ENCODE measurements at places on chromosomes 12 and 14.

- DNase-seq = no peak
These were observed 305.3 kb upstream of the OR4E1 start for GRCh38 chr14:21978999-21979314.

DNA sequence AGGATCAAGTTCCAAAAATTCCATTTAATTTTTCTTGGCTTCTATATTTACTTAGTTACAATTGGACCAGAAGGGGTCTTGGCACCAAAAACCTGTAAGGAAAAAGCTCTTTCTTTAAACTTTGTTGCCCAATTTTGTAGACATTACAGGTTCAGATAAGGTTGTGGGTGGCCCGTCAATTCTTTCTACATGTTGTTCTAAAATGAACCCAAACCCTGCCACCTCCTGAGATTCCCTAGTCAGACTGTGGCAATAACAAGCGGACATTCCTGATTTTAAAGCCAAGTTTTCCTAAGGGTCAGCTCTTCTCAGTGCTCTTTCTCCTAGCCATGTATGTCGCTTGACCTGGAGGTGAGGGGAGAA is 45.0 kb upstream of the GSG1 start:
- DNase-seq = no peak

GRCh38 chr12:79000501-79000900 is 135.9 kb downstream of the SYT1 start:
- DNase-seq = peak; percentile 12

- no peak for DNase-seq
These were observed 4.5 kb downstream of the ANKRD9 start for GRCh38 chr14:102505000-102505619.

GRCh38 chr12:14264778-14265177 is 100.7 kb upstream of the ATF7IP start:
- no peak for DNase-seq

DNA sequence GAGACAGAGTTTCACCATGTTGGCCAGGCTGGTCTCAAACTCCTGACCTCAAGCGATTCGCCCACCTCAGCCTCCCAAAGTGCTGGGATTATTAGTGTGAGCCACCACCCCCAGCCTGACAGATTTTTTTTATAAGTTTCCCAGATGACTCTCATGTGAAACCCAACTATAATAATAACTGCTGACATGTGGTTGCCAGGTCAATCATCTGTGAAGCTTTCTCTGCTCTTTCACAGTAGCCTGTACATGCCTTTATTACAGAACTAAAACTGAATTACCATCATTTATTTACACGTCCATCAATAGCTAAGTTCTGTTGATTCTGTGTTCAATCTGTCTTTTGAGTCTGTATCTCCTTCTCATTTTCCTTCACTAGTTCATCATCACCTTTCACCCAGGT is 218.5 kb downstream of the RPS29 start:
- DNase-seq = no peak

DNA sequence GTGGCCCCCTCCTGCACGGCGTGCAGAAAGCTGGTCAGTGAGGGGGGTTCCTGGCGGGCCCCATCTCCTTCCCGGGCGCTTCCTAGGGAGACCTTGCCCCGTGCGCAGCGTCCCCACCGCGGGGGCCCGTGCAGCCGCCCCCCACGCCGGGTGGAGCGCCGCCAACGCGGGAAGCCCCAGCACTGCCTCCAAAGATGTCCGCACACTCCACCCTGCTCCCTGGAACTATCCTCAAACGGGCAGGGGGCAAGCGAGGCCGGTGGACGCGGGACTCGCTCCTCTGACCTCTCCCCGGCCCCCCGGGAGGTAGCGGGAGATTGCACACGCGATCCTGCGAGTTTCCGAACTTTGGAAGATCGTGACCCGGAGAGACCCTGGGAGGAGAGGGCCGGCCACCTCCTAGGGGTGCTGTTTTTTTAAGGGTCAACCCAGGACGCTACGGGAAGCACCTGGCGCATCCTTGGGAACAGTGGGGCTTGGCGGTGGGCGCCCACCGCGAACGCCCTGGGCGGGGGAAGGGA is 1.5 kb upstream of the FZD10 start:
- no peak for DNase-seq

GRCh38 chr14:23414906-23415820 is 7.1 kb upstream of the MYH6 start:
- DNase-seq = no peak

DNA sequence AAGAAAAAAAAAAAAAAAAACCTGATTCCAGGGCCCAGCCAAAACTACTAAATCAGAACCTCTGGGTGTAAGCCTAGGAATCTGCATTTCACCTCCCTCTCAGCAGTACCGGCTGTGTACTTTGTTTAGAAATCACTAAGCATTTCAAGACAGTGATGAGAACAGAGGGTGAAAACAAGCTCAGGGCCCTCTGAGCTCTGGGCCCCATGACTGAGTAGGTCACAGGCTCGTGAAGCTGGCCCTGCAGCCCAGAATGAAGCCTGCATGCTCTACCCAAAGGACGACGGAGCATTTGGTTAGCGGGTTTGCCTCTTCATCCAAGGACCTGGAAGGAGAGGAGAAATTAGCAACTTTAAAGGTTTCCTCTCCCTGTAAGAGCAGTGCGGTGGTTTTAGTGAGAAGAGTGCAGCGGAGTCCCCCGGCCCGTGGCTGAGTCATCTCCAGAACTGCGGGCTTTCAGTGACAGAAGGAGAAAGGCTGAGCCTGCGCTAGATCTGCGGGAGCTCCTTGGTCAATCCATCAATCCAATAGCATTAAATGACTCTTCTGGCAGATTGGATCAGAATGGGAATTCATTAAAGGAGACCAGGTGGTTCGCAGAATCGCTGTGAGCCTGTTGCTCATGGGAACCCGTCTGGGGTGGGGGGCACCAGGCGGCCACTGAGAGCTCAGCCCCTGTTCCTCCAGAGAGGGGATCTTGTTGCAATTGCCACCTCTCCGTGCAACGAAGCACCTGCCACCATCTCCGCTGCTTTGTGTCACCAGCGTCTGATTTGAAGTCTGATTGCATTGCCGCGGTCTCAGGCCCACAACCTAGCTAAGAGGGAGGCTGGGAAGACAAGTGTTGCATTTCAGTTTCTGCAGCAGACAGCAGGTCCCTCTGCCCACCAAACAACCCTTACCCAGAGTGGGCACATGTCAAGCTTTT is 7.3 kb downstream of the IL31 start:
- DNase-seq = no peak

DNA sequence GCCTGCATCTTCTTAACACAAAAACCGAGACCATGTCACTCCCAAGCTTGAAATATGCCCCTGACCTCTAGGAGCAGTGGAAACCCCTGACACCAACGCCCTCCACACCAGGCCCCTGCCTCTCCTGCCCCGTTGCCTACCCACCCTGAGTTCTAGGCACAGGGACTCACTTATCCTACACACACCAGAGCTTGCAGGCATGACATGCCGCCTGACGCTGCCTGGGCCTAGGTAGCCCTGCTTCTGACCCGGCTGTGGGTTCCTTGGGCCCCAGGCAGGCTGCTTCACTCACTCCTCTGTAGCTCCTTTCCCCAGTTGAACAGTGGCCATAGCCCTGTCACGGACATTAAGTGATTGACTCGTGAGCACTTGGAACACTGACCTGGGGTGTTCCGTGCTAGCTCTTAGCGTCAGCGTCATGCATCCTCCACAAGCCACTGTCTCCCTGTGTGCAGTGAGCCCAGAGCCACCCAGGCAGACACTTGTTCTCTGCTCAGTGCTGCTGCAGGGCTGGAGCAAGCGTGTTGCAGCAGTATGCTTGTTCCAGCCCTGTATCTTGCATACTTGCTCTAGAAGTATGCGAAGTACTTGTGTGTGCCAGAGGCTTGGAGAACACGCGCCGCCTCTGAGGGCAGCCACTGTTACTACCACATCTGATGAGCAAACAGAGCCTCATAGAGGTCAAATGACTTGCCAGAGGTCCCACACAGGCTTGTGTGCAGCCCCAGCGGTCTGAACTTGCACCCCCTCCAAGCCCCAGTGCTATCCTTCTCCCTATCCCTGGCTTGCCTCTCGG is 15.6 kb downstream of the OTUB2 start:
- peak; percentile 58 for DNase-seq

DNA sequence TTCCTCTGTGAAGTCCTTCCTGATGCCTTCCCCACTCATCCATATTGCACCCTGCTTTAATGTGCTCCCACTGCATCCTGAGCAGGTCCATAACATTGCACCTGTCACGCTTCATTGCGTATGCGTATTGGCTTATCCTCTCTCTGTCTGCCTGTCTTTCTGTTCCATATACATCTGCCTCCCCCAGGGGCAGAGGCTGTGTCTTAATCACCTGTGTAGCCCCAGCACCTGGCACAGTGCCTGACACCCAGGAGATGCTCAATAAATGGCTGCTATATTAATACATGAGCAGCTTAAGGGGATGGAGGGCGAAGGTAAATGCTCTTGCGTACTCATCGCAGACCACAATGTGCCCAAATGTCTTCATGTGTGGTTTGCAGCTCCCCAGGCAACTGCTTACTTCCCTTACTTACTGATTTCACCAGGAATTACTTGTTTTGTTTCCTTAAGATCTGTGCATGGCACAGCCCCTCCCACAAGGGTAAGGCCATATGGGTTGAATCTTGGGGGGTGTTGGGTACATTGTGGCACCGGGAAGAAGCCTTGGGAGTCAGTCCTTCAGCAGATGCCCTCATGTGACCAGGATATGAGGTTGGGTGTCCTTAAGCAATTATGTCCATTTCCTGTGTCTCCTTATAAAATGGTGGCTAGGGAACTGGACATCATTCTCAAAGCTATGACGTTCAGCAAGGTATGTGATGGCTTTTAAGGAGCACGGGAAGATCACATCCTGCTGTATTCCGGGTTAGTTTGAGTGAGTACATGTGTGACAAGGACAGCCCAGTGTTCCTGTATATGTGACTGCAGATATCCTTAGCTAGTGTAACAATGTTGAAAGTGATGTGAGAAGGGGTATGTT is 848 bp upstream of the CPNE6 start:
- DNase-seq = no peak

DNA sequence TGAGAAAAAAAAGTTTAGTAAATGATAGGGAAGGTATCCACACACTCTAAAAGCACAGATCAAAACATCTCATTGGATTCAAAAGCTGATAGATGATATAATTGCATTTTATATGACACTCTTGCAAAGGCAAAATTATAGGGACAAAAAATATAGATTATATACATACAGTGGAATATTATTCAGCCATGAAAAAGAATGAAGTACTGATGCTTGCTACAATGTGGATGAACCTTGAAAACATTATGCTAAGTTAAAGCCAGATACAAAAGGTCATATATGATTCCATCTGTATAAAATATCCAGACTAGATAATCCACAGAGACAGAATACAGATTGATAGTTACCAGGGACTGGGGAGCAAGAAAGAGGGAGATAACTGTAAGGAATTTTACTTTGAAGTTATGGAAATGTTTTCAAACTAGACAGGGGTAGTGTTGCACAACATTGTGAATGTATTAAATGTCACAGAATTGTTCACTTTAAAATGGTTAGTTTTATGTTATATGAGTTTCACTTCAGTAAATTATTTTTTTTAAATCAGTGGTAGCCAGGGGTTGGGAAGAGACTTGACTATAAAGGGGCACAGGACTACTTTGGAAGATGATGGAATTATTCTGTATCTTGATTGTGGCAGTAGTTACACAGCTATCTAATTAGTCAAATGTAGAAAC is 41.7 kb upstream of the CDKN3 start:
- no peak for DNase-seq

DNA sequence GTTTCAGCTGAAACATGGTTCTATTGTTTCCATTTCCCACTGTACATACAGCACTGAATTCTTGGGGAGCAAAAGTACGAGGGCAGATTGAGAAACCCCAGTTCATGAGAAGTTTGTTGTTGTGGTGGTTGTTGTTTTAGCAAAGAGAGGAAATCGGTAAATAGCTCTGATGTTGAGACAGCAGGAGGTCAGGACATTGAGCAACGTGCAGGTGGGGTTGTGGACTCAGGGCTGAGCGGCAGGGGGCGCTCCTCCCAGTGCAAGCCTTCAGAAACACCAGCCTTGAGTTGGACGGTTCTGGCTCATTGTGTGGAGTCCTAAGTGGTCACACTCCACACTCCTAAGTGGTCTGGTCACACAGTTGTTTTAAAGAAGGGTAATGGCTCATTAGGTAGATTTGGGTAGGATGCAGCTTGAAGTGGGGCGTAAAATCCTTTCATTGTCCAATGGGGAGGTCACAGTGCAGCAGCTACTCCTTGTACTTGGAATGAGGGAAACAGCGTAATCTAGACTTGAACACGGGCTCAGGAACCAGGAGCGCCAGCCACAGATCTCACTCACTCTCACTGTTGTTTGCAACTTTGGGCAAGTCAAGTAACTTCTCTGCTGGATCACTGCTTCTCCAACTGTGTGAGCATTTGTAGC is 14.5 kb upstream of the PWP1 start:
- DNase-seq = no peak

DNA sequence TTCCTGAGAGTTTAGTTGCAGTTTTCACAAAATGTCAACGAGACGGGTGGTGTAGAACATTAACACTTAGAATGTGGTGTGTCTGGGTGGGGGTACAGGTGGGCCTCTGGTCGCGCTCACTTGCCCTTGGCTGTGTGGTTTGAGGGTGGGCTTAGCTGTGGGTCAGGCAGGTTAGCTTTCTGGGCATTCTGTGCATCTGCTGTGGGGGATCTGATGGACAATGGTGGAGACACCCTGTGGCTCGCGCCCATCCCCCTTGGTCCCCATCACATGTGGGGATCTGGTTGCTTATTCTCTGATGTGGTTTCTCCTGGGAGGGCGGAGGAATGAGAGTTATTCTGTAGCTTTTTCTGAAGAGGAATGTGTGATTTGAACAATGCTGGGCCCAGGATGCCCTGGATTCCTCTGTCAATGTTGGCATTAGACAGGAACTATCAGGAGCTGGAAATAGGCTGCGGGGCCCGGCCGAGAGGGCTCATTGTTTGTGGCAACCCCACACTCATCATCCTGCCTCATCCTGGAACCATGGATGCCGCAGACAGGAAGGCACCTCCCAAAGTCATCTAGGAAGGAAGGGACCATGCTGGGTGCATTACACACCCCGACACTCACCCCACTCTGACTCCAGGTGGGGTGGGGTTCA is 101.6 kb downstream of the TSPAN9 start:
- no peak for DNase-seq

GRCh38 chr12:120741476-120742421 is 16.1 kb downstream of the ACADS start:
- DNase-seq = no peak

DNA sequence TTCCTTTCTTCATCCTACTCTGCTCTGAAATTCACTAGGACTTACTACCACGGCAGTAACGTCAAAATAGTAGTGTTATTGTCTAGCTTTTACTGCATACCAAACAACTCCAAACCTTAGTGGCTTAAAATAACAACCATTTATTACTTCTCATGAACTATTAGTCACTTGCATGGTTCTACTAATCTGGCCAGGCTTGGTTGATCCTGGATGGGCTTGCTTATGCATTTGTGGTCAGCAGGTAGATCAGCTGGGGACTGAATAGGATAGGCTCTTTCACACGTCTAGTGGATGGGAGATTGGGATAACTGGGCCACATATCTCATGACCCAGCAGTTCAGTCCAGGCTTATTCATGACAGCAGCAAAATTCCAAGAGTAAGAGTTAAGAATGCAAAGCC is 9.4 kb upstream of the SLC35F4 start:
- DNase-seq = no peak

- DNase-seq = no peak
These were observed 968 bp upstream of the ARID4A start for GRCh38 chr14:58297412-58297761.

GRCh38 chr12:127046467-127046866 is 1220.5 kb upstream of the TMEM132C start:
- DNase-seq = no peak

GRCh38 chr14:68814238-68814538 is 21.3 kb upstream of the ZFP36L1 start:
- no peak for DNase-seq

Measured in stromal cell of bone marrow (primary cell).